ENCODE measurements at places on chromosomes 7 and 10. TPM values are rescaled to one million over a fixed set of nuclear protein-coding genes. Genes with fewer than 3 reads are reported as not detected.

Gene JAKMIP3
- total RNA-seq, result 0.54 TPM

DNA sequence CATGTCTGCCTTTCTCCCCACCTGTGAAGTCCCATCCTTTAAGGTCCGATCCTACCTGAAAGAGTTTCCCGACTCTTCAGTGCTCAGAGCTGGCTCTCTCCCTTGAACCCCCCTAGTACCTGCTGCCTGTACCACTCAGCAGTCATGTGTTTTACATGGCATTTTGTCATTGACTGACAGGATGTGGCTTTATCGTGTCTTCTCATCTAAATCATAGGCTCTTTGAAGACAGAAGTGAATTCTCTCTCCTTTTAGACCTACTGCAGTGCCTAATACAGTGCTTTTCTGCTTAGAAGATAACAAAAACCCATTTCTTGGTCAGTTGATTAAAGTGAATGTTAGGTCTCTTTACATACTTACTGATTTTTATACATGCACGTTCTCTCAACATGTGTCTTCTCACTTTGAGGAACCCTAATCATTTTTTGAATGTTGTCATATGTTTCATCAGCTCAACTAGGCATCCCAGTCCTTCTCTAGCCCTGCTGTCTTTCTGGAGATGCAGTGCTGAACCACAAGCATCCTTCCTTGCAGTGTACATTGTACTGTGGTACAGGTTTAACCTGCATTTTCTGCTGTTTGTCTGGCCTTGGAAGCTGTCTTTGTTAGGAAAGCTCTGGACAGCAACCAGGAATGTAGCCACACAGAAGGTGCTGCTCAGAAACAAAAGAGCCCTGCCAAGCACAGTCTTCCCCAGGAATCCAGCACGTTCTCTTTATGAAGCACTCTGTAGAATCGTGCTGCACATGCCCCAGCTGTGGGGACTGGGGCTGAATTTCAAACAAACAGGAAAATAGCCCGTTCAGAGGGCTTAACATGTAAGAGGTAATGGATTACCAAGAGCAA, 28.1 kb upstream of the LRRC4 start:
- no peak for DNase-seq

DNA sequence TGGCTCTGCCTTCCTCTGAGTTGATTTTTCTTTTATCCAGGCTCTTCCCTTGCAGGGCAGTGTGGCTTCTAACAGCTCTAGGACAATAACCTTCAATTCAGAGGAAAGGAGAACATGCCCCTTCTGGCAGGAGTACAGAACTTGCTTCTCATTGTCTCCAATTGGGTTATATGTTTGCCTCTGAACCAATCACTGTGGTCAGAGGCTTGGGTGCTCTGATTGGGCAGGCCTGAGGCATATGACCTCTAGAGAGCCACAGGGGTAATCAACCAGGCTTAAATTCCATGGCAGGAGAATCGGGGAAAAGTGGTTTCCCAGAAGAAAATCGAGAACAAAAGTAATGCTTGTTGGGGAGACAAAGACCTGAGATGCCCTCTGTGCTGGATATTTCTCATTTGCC, 240.0 kb downstream of the REEP3 start:
- no peak for DNase-seq

Gene CLRN3
- total RNA-seq, result not detected

Gene SPDYE2
- total RNA-seq, result not detected

Gene MBLAC1
- total RNA-seq, result 2.5 TPM

- no peak for DNase-seq
These were observed 29.4 kb downstream of the HIPK2 start for GRCh38 chr7:139748373-139748765.

- no peak for DNase-seq
These were observed 21.1 kb upstream of the ABCC2 start for GRCh38 chr10:99761365-99761764.

Gene PAX4
- not detected for total RNA-seq

DNA sequence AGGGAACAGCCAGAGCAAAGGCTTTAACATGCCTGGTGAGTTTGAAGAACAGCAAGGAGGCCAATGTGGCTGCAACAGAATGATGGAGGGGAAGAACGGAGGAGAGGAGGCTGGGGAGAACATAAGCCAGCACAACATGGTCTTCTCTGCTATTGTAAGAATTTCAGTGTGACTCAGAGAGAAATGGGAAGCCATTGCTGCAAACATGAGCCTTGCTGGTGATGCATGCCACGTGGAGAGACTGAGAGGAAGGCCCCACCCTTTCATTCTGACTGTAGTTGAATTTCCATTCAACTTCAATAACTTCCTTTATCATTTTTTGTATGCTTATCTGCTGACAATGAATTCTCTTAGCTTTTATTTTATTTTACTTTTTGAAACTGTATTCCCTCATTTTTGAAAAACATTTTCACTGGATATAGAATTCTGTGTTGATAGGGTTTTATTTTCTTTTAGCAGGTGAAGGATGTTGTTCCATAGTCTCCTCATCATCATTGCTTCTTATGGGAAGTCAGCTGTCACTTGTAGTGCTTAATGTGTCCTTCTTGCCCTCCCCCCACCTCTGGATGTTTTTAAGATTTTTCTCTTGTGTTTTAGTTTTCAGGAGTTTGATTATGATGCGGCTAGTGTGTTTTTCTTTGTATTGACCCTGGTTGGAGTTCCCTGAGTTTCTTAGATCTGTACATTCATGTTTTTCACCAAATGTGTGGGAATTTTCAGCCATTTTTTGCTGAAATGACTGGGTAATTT, 46.4 kb upstream of the LEP start:
- DNase-seq, result no peak

DNA sequence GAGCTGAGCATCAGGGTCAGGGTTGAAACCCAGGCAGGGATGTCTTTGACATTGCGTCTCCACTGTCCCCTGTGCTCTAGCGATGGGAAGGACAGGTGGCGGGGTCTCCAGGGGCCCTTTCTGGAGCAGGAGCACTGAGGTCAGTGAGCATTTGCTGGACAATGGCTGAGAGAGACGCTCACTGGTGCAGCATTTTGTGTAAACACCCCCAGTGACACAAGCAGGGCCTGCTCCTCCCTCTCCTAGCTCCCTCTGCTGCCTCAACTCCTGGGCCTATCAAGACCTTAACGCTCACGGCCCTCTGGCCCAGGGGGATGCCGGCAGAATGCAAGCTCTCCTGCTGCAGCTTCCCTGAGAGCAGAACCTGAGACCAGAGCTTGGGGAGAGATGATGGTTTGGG, 17.4 kb upstream of the INMT start:
- DNase-seq, result no peak

Measured in Caki2 (cell line).